ENCODE measurements at places on chromosomes 4 and X. TPM values are rescaled to one million over a fixed set of nuclear protein-coding genes. Genes with fewer than 3 reads are reported as not detected.

Gene TMEM144
- 0.65 TPM for polyA plus RNA-seq

Gene DDIT4L
- 1.6 TPM for polyA plus RNA-seq

Gene PCDH7
- 15.3 TPM for polyA plus RNA-seq

Gene MXD4
- 37.5 TPM for polyA plus RNA-seq

Gene CNGA1
- 0.04 TPM for polyA plus RNA-seq

Gene NUDT6
- polyA plus RNA-seq = 2.4 TPM

Gene ERCC6L
- polyA plus RNA-seq = 0.94 TPM

Gene DRP2
- 0.12 TPM for polyA plus RNA-seq

Gene MAP9
- polyA plus RNA-seq = 7.4 TPM

Gene GLRA3
- polyA plus RNA-seq = not detected

Gene CLNK
- not detected for polyA plus RNA-seq

Gene TMEM154
- 1.1 TPM for polyA plus RNA-seq

Gene CENPVL2
- not detected for polyA plus RNA-seq

Gene H2BW2
- polyA plus RNA-seq = not detected

Gene ADAD1
- not detected for polyA plus RNA-seq

Gene SYP
- polyA plus RNA-seq = 0.07 TPM

Gene CPZ
- polyA plus RNA-seq = 70.9 TPM

Gene PAGE5
- not detected for polyA plus RNA-seq

Gene IL15
- polyA plus RNA-seq = 7.3 TPM

Gene TLR7
- not detected for polyA plus RNA-seq

Gene SHROOM2
- polyA plus RNA-seq = 1.1 TPM

Gene RAB40A
- 0.56 TPM for polyA plus RNA-seq

Gene UGT2A1
- polyA plus RNA-seq = not detected

Gene PASD1
- polyA plus RNA-seq = not detected

Gene CENPI
- 8.5 TPM for polyA plus RNA-seq

Gene NEIL3
- polyA plus RNA-seq = 3.6 TPM

Gene PPP1R2C
- not detected for polyA plus RNA-seq

Gene SEC31A
- 451 TPM for polyA plus RNA-seq

Gene CSAG1
- polyA plus RNA-seq = not detected

Gene SMIM10
- polyA plus RNA-seq = 5.2 TPM

Gene MAGEA2
- not detected for polyA plus RNA-seq

Gene VCX3A
- not detected for polyA plus RNA-seq

Gene MID2
- polyA plus RNA-seq = 12.8 TPM

Data from BJ (cell line).